ENCODE measurements at places on chromosomes 4 and X.
A peak's percentile ranks its signal among the peaks of the same experiment; 100 is the strongest.

DNA sequence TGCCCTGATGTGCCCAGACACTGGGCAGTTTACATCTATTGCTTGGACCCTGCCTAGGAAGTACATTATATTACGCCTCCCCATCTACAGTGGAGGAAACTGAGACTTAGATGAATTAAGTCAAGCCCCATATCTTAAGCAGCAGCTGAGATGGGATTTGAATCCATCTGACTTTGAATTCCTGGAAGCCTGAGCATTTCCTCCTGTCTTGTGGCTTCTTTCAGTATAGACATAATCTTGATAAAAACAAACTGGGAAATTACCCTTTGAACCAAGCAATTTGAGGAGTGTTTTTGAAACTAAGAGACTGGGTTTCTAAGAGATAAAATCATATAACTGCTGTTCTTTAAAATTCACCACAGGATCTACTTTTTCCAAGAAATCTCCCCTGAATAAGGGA lies 18.6 kb downstream of the LIMCH1 start:
- no peak overlapping the region for H3K4me3 ChIP-seq
- peaks cover 2% of the 10 kb centered on the region for H3K36me3 ChIP-seq
- no peak for DNase-seq
- peaks cover 40% of the 10 kb centered on the region for H3K27me3 ChIP-seq

DNA sequence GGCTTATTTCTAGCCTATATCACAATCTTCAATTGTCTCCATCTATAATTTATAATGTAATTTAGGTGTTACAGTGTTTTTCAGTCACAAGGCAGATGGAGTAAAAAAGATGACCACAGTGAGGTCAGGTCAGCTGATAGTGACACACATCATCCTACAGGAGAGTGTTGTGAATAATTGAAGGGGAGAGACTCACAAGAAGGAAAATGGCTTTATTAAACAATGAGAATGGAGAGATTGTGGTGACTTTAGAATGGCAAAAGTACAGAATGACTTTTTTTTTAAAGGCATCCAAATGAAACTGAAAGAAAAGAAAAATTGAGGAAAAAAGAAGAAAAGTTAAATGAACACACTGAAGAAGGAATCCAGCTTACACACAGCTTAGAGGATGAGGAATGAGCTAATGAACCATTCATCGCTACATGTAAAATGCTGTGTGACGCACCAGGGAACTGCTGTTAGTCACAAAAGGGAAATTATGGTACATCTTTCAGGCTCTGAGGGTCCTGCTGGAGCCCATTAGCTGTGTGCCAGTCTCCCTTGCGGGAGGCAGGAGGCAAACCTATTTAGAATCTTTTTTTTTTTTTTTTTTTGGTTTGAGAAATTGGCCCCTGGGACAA lies 56.6 kb downstream of the SPRY1 start:
- H3K36me3 ChIP-seq, result no peaks in the 10 kb centered on the region
- DNase-seq, result no peak
- no peak overlapping the region for H3K27ac ChIP-seq
- H3K4me1 ChIP-seq, result peaks cover 18% of the 10 kb centered on the region
- no peaks in the 10 kb centered on the region for H3K27me3 ChIP-seq

DNA sequence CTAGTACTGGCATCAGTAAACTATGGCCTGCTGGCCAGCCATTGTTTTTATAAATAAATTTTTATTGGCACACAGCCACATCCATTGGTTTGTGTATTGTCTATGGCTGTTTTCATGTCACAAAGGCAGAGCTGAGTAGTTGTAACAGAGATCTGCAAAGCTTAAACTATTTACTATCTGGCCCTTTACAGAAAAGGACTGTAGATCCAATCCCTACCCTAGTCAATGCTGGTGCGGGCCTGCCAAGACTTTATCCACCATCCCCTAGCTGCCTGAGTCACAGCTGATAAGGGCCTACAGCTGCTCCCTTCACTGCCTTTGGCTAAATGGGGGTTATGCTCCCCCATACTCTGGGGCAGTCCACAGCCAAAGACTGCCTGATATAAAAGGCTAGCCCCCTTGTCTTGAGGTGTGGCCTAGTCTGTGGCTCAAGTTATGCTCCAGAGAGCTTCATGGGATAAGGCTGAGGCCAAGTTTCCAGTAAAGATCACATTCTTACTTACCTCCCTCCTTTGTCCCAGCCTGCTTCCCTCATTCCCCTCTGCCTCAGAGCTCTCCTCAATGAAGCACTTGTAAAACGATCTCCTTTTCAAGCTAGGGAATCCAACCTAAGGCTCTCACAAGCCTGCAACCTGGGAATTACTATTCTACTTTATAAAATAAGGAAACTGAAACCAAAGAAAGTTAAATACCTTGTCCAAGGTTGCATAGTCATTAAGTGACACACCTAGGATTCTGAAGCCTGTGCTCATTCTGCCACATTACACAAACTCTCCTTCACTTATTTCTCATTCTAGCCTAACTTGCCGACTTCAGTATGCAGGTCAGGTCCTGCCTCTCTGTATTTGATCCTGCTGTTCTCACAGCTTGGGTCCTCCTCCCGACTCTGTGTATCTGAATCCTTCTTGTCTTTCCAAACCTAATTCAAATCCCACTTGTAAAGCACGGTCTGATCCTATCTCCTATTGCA lies 20.7 kb downstream of the ACE2 start:
- H3K4me3 ChIP-seq, result no peak overlapping the region
- no peak overlapping the region for H3K27ac ChIP-seq
- H3K4me1 ChIP-seq, result no peaks in the 10 kb centered on the region
- peaks cover 12% of the 10 kb centered on the region for H3K27me3 ChIP-seq
- DNase-seq, result no peak

DNA sequence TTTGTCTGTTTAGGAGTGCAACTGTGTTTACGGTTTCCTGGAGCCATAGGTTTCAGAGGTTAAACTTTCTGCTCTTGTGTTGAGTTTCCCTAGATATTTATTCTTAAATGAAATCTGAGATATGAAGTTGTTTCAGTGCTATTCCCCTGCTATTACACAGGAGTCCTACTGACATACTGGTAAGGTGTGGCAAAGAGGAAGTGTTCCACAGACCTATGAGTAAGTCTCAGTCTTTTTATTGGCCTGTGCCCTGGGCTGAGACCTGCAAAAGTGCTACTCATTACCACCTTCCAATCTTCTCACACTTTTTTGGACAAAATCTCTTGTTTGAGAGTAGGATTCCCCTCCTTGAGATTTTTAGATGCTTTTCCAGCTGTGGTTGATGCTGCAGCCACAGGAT lies 35.6 kb upstream of the MAGEA8 start:
- DNase-seq, result no peak
- no peak overlapping the region for H3K4me3 ChIP-seq
- no peaks in the 10 kb centered on the region for H3K27me3 ChIP-seq
- H3K4me1 ChIP-seq, result no peaks in the 10 kb centered on the region
- H3K36me3 ChIP-seq, result no peaks in the 10 kb centered on the region

DNA sequence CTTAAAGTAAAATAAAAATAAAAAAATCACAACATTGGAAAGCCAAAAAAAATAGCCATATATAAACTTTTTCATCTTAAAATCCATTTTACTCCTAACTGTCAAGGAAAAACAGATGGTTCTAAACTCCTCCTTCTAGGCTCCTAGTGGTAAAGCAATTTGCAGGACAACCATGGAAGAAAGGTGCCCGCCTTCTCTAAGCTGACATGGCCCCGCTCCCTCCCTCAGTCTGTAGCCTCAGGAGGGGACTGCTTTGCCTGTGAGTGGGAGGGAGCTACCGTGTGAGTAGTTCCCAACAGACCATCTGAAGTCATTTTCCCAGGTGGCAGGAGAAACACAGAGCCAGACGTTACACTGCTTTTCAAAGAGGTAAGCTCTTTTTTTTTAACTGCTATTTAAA lies 336.2 kb upstream of the FAT1 start:
- no peaks in the 10 kb centered on the region for H3K36me3 ChIP-seq
- H3K4me3 ChIP-seq, result no peak overlapping the region
- DNase-seq, result no peak
- no peak overlapping the region for H3K27ac ChIP-seq
- H3K4me1 ChIP-seq, result peaks cover 6% of the 10 kb centered on the region

DNA sequence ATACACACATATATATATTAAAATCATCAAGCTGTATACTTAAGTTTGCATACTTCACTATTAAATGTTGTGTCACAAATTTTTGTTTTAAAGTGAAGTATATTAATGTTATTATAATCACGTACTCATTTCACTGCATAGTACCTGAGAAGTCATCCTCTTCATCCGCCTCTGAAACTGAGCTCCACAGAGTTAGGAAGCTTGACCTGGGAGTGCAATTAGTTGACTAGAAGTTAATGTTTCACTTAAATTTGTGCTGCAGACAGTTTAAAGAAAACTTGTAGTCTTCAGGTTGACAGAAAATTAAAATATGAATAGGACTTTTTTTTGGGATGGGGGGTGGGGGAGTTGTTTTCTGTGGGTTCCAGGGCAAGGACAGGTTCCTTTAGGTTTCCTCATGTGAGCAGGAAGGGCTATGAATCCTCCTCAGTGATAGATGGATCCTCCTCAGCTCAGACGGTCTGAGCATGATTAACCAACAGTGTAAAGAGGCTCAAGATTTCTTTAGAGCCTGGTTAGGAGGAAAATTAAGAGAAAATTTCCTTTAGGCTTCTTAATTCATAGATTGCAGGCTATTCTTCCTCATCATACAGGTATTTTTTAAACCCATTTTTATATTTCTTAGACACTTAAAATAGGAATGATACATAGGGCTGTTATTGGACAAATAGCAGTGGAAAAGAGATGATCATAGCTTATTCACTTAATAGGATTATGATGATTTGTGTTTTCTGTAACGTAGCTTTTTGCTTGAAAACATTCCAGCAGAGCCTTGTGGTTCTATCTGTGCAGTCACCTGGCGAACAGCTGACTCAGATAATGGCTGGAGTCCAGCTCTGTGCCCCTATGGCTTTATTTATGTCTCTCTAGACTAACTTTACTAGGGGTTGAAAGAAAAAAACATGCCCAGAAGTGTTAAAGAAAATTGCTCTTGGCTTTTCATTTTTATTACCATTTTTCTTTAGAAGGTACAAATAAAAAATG lies 102.7 kb downstream of the SLC4A4 start:
- peaks cover 1% of the 10 kb centered on the region for H3K36me3 ChIP-seq
- no peak for DNase-seq
- no peak overlapping the region for H3K27ac ChIP-seq
- peaks cover 2% of the 10 kb centered on the region for H3K27me3 ChIP-seq

DNA sequence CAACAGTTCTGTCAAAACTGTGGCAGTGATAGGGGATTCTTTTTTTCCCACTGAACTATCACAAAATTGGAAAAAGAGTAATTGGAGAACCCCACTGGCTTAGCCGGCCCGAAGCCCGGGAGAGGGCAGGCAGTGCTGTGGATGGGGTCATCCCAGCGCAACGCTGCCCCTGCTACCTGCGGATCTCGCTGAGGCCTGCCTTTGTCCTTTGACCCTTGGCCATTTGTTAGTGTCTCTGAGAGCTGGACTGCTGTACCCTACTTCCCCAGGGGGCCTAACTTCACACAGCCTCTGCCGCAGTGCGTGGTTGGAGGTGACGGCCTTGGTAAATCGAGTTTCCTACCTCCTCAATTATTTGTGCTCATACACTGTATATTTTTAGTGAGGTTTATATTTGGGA lies 43.0 kb upstream of the MSANTD1 start:
- H3K27ac ChIP-seq, result no peak overlapping the region
- no peak overlapping the region for H3K4me3 ChIP-seq
- no peaks in the 10 kb centered on the region for H3K27me3 ChIP-seq
- peaks cover 27% of the 10 kb centered on the region for H3K36me3 ChIP-seq
- peak; percentile 51 for DNase-seq

All from chondrocyte (in vitro differentiated cells).